ENCODE measurements at places on chromosomes 5 and 9. TPM values are rescaled to one million over a fixed set of nuclear protein-coding genes. Genes with fewer than 3 reads are reported as not detected.

FGF1 gene
- 144 TPM for total RNA-seq

DNA sequence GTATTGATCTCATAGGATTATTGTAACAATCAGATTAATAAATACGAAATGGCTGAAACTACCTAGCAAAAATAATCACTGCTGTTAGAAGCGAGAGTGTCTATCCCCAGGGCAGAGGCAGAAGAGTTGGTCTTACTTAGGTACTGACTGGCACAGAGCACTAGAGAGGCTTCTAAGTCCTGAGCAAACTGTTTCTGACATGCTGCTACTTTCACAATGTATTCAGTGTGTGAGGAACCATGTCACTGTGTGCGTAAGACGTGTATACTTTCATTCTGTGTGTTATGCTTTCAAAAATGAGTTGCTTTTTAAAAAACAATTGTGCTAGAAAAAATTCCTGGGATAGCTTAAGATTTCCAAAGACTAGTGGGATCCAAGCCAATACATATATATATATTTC, 5.5 kb upstream of the KLHL9 start:
- DNase-seq, result no peak

CCNJL gene
- total RNA-seq, result 2.6 TPM

GRCh38 chr5:88686726-88687125, 196.3 kb downstream of the MEF2C start:
- no peak for DNase-seq

DNA sequence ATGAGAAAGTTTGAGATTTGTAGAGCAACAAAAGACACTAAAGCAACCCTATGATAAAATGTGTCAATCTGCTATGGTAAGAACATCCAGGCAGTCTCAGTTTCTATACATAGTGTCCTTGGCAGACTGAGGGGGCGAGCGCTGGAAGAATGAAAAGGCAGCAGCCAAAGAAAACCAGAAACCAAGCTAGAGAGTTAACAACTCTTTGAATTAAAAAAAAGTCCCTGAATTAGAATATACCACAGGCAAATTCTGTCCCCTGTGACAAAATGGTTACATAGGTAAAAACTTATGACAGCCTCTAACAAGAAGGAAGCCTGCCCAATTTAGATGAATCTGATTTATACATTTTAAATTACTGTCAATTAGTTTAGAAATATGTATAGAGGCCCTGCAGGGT, 106.7 kb downstream of the OXCT1 start:
- no peak for DNase-seq

ARAP3 gene
- 8.5 TPM for total RNA-seq

DNA sequence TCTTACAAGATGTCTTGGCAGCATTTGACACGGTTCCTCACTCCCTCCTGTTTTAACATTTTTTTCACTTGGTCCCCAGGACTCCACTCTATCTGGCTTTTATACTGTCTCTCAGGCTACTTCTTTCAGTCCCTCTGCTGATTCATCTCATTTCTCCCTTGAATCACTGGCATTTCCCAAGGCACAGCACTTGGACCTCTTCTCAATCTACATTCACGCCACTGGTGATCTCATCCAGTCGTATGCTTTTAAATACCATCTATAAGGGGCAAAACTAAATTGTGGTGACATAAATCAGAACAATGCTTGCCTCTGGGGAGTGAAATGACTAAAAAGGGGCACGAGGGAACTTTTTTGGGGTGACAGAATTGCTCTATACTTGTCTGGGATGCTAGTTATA, 47.1 kb downstream of the MAPKAP1 start:
- DNase-seq, result no peak

GRCh38 chr5:91998774-91999173, 615.7 kb upstream of the ARRDC3 start:
- DNase-seq, result no peak

- DNase-seq, result no peak
These were observed 3.1 kb downstream of the ANXA2R start for GRCh38 chr5:43036856-43037635.

DNA sequence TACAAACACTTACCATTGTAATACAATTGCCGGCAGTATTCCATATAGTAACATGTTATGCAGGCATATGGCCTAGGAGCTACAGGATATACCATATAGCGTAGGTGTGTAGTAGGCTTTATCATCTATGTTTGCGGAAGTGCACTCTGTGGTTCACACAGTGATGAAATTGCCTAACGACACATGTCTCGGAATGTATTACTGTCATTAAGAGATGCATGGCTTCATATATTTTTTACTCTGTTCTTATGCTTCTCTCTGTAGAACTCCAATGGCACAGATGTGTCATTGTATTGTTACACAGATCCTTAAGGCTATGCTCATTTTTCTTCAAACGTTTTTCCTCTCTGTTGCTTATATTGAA, 19.2 kb upstream of the ANKRD18A start:
- DNase-seq, result no peak

GRCh38 chr5:177508837-177509236, 789 bp downstream of the DOK3 start:
- DNase-seq, result no peak

GRCh38 chr5:137627293-137627692, 108.6 kb downstream of the KLHL3 start:
- no peak for DNase-seq

DNA sequence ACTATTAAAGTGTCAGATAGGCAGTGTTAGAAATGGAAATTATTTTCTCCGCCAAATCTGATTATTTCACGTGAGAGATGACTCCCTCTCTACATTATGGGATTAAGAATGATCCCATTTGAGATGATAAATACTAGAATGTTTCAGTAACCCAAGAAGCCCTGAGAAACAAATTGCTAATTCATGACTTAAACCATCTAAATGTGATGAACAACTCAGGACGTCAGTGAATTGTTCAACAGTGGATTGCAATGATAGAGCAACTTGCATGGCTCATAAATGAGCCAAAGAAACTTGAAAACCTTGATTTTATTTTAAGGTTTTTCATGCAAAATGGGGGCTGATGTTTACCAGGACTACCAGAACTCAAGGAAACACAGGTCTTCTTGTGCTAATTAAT, 350.5 kb upstream of the WWC1 start:
- DNase-seq, result no peak

GRCh38 chr9:3386753-3387152, 139.0 kb downstream of the RFX3 start:
- DNase-seq, result no peak

BHMT gene
- 0.69 TPM for total RNA-seq

DNA sequence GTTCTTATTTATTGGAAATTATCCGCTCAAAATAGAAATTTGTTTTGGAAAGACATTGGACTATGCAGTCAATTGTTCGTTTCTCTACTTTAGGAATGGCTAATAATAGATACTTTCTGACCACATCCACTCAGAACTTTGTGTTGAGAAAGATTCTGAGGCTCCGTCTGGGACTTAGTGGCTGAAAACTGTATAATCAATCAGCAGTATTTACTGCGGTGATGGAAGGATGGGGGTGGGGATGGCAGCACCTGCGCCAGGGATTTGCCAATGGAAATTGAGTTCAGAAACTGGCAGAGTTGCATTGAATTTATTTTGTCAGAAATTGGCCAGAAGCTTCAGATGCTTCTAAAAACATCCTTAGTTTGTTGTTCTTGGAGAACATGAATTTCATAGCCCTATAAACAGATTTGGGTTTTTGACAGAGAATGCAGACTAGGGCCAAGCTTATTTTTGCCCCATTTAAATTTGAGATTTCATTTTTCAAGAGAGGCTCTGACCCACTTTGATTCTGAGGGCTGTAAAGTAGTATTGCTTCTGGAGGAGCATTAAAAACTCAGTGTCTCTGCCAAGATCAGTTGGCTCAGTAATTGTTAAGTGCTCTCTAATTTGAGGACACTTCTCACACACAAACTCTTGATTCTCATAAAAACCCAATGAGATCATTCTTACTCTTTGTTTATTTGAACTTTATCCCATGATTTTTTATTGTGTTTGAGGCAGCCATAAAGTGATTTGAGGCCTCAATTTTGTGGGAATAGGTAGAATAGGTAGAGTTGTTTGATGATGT, 215.1 kb downstream of the CD180 start:
- no peak for DNase-seq

C9orf72 gene
- total RNA-seq, result 34.6 TPM

GNA14 gene
- 17.5 TPM for total RNA-seq

TMEM203 gene
- 44.2 TPM for total RNA-seq

DNA sequence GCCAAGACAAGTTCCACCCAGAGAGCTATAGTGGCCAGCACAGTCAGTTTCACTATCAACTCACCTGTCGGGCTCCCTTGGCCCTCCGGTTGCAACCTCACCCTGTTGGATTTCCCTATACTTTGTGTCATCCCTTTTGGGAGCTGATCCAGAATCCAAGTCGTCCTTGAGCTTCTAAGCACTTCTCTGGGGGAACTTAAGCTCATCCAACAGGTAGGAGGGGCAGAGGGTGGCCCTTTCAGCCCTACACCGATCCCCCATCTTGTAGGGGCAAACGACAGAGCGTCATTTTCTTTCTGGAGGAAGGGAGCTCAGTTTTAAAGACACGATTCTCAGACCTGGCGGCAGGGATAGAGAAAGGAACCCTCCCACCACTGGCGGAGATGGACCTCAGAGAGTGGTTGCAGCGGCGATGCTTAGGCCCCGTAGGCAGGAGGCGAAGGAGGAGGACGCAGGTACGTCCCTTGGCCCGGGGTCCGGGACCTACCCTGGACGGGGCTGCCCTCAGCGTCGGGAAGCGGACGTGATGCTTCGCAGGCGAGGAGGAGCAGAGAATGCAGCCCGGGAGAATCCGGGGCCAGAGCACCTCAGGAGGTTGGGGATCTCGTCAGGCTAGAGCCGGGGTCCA, 519 bp downstream of the ZER1 start:
- DNase-seq, result no peak

DNA sequence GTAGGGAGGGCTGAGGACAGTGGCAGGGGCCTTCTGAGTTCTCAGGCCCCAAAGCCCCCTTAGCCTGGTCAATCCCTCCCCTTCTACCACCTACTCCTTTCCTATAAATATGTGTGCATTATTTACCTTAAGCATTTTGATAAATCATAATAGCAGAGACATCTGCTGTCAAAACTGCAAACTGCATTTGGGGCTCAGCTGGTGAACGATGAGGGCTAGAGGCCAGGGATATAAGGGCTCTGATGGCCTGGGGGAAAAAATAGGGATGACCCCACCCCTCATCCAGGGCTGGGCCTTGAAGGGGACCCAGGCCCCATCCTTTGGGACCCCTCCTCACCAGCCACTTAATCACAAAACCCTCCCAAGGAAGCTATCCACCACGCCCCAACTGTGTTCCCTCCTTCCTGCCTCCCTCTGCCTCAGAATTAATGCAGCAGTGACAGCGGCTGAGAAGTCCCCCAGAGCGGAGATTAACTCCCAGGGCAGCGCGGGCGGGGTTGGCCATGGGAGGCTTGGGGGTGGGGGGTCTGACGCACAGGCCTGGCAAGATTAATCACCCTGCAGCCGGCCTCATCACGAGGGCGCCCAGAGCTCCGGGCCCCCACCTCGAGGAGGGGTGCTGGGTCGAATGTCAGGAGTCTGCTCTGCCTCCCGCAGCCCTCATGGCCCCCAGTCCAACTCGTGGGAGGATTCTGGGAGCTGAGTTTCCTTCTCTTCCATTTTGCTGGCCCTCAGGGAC, 42.1 kb downstream of the CXXC5 start:
- DNase-seq, result no peak

GRM6 gene
- total RNA-seq, result not detected

GRCh38 chr5:164235300-164235891, 730.0 kb downstream of the MAT2B start:
- DNase-seq, result no peak

- no peak for DNase-seq
These were observed 383.9 kb downstream of the SH3GL2 start for GRCh38 chr9:17962747-17963146.

GRCh38 chr9:136656795-136657611, 5.7 kb upstream of the EGFL7 start:
- no peak for DNase-seq

SMIM32 gene
- total RNA-seq, result 3.3 TPM

DMRT3 gene
- total RNA-seq, result 1.4 TPM

- DNase-seq, result no peak
These were observed 33.5 kb downstream of the TLX3 start for GRCh38 chr5:171342362-171343111.

DNA sequence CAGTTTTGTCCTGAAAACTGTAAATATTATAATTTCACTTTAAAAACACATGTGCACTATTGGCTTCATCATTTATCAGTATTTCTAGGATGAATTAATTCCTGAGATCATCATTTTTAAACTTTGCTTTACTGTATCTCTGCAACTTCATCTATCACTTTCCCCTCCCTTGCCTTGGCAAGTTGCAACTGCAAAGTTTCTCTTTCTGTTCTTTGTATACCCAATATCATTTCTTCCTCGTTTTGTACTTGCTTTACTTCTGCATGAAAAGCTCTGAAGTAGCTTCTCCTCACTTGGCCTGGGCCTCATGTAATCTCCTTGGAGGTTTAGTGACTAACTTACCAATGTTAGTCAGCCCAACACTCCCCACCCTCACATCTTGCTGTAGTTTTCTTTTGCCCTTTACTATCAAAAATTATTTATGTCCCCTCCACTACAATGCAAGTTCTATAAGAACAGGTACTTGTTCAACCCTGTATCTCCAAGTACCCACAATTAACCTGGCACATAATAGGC, 12.8 kb downstream of the C5orf63 start:
- DNase-seq, result no peak

DNA sequence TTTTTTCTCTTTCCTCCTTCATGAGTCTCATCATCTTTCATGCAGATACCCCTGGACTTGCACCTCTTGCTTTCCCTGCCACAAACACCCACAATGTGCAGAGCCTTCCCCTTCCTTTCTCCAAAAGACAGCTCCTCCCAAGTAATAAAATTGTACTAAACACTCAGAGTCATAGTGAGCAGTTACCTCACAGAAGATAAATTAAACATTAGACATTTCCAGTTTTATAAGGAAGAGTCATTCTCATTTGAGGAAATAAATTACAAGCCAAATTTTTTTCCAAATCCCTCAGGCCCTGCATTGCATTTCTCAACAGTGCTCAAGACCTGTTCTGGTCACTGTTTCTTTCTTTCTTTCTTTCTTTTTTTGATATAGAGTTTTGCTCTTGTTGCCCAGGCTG, 131.5 kb downstream of the ATPSCKMT start:
- no peak for DNase-seq

DNA sequence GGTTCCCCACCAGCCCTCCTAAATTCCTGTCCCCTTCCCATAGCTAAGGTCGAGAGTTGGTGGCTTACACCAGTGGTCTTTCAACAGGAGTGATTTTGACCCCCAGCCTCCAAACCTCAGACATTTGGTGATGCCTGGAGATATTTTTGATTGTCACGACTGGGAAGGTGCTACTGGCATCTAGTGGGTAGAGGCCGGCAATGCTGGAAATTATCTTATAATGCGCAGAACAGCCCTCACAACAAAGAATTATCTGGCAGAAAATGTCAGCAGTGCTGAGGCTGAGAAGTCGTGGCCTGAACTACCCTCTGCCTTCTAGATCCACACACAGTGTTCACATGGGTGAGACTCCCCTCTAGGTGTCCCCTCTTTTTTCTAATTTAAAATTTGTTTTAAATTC, 69.6 kb downstream of the IL31RA start:
- no peak for DNase-seq

PCDHGA5 gene
- 4.6 TPM for total RNA-seq
